Left ventricle myocardium superior (tissue), 1 donor: ENCODE measurements at places on chromosomes 2 and 18. TPM values are rescaled to one million over a fixed set of nuclear protein-coding genes. Genes with fewer than 3 reads are reported as not detected.

KATNAL2 gene
- total RNA-seq: 2.7 TPM

TPO gene
- total RNA-seq: 10.0 TPM

DQX1 gene
- not detected for total RNA-seq

COL5A2 gene
- total RNA-seq: 8.1 TPM

UGT1A10 gene
- total RNA-seq: not detected

CRYGC gene
- total RNA-seq: not detected

ABHD1 gene
- 2.0 TPM for total RNA-seq

REG3G gene
- not detected for total RNA-seq

PMS1 gene
- 12.3 TPM for total RNA-seq

PSD4 gene
- total RNA-seq: 2.9 TPM

ABCG8 gene
- total RNA-seq: not detected

ANKRD36B gene
- 3.3 TPM for total RNA-seq

CFC1 gene
- not detected for total RNA-seq

MROH2A gene
- total RNA-seq: not detected

CABYR gene
- total RNA-seq: not detected

CFAP53 gene
- not detected for total RNA-seq

HNMT gene
- total RNA-seq: 11.0 TPM

ESPNL gene
- total RNA-seq: not detected

HOXD12 gene
- not detected for total RNA-seq

PDE11A gene
- total RNA-seq: 4.4 TPM

ITPRIPL1 gene
- 1.3 TPM for total RNA-seq

UGT1A3 gene
- total RNA-seq: not detected

BMPR2 gene
- 50.0 TPM for total RNA-seq

LIPG gene
- total RNA-seq: not detected

BOLL gene
- total RNA-seq: not detected

COL4A4 gene
- total RNA-seq: 9.8 TPM

ANO7 gene
- 1.1 TPM for total RNA-seq

GCG gene
- total RNA-seq: not detected

LBH gene
- total RNA-seq: 129 TPM

PID1 gene
- 8.0 TPM for total RNA-seq

RAMP1 gene
- 151 TPM for total RNA-seq

TTC27 gene
- total RNA-seq: 8.3 TPM

TNFAIP6 gene
- total RNA-seq: 2.4 TPM

SLC19A3 gene
- 1.2 TPM for total RNA-seq

RAX gene
- total RNA-seq: not detected

ATP9B gene
- total RNA-seq: 14.0 TPM

DNAJC5G gene
- 2.1 TPM for total RNA-seq

DPYSL5 gene
- not detected for total RNA-seq

ALS2 gene
- 35.6 TPM for total RNA-seq

PROM2 gene
- 0.35 TPM for total RNA-seq

MPV17 gene
- total RNA-seq: 47.2 TPM

SNTG2 gene
- 0.77 TPM for total RNA-seq

NAT8 gene
- total RNA-seq: not detected

TCF23 gene
- 0.10 TPM for total RNA-seq

SOX11 gene
- 0.10 TPM for total RNA-seq

NETO1 gene
- not detected for total RNA-seq

IL36A gene
- total RNA-seq: not detected
